ENCODE measurements at places on chromosomes 1 and 21. TPM values are rescaled to one million over a fixed set of nuclear protein-coding genes. Genes with fewer than 3 reads are reported as not detected.

- H3K27ac ChIP-seq = no peak overlapping the region
- H3K36me3 ChIP-seq = no peaks in the 10 kb centered on the region
- H3K27me3 ChIP-seq = no peaks in the 10 kb centered on the region
- H3K4me3 ChIP-seq = no peak overlapping the region
- H3K4me1 ChIP-seq = no peaks in the 10 kb centered on the region
- DNase-seq = no peak
These were observed 23.7 kb upstream of the GNG12 start for GRCh38 chr1:67856921-67857320.

C1orf53 gene
- total RNA-seq = not detected

- no peaks in the 10 kb centered on the region for H3K36me3 ChIP-seq
- H3K27me3 ChIP-seq = no peaks in the 10 kb centered on the region
- DNase-seq = no peak
- no peaks in the 10 kb centered on the region for H3K4me1 ChIP-seq
- no peak overlapping the region for H3K4me3 ChIP-seq
These were observed 95.2 kb upstream of the SSX2IP start for GRCh38 chr1:84785271-84786036.

DNA sequence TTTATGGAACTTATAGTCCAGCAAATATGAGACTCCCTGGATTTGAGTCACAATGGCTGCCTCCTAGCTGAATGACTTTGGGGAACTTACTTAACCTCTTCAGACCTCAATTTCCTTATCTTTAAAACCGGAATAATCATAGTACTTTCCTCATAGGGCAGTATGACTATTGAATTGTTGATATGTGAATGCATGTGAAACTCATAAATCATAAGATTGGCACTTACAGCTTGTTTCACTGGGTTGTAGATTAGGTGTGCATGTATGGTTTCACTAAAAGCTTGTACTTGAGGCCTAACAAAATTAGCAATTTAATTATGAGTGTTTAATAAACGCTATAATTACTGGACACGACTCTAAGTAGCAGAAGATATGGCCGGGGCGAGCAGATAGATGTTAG, 72.5 kb downstream of the ST6GALNAC5 start:
- H3K27me3 ChIP-seq = no peaks in the 10 kb centered on the region
- H3K36me3 ChIP-seq = no peaks in the 10 kb centered on the region
- DNase-seq = no peak
- H3K4me1 ChIP-seq = no peaks in the 10 kb centered on the region
- H3K27ac ChIP-seq = no peak overlapping the region
- H3K4me3 ChIP-seq = no peak overlapping the region

DNA sequence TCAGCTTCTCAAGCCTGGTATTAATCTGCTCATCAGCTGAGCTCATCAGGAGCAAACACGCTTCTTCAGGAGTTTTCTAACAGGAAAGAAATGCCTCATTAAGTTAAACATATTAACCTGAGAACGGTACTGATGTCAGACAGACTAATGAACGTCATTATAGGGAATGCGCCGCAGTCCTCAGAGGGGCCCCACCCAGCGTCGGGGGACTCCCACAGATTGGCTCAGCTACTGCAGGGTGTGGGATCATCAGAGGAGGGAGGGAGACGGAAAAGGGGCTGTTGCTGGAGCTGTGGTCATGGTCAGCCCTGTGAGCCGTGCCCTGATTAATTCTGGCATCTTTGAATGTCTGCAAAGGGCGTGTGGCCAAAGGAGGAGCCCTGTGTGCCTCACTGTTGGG, 348.5 kb downstream of the PTPRU start:
- no peak overlapping the region for H3K4me3 ChIP-seq
- no peaks in the 10 kb centered on the region for H3K36me3 ChIP-seq
- no peak overlapping the region for H3K27ac ChIP-seq
- DNase-seq = no peak
- no peaks in the 10 kb centered on the region for H3K4me1 ChIP-seq

PRELP gene
- 244 TPM for total RNA-seq

DNA sequence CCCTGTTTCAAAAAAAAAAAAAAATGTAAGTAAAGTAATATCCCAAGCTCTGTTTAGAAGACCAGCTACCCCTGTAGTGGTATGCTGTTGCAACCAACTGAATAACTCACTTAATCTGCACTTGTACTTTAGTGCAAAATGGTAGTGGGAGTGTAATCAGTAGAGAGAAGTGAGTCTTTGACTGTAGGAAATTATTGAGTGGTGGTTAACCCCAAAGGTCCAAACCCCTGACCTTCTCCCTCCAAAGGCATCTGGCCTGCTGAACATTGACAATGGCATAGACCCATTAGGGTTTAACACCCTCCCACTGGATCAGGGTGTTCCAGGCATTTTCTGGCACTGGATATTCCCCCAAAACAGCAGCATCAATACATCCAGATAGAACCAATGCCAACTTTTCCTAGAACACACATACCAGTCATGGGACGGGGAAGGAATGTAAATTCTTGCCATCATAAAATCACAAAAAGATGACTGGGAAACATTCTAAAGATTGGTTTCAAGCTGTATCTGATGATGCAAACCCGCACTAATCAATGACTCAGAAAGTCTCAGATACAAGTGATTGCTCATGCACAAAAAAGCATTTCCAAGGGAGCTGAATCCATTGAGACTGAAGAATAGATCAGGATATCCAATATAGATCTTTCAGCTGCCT, 110.3 kb downstream of the MRPL39 start:
- no peaks in the 10 kb centered on the region for H3K4me1 ChIP-seq
- H3K4me3 ChIP-seq = no peak overlapping the region
- DNase-seq = no peak
- no peak overlapping the region for H3K27ac ChIP-seq
- H3K36me3 ChIP-seq = no peaks in the 10 kb centered on the region

DNA sequence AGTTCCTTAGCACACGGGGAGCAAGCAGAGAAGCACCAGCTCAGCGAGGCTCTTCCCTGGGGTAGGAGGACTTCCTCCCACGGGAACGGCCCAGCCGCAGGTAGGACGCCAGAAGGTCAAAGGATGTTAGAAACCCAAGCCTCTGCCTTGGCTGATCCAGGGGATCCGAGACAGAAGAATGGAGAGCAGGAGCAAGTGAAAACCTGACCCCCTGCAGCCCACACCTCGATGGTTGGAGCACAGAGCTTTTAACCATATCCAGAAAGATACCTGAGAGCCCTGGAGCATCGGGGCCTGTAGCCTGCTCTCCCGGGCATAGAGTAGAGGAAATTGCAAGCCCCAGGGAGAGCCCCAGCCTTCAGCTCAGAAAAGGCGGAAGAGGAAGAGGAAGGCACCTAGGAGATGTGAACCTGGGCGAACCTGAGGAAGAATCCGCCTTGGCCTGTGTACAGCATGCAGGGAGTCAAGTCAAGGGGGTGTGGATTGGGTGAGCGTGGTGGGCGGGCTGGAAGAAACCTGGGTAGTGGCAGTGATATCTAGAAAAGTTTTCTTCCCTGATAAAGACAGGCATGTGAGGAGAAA, 76.3 kb downstream of the PSMG1 start:
- H3K27me3 ChIP-seq = no peaks in the 10 kb centered on the region
- no peak overlapping the region for H3K4me3 ChIP-seq
- no peak overlapping the region for H3K27ac ChIP-seq
- H3K4me1 ChIP-seq = peaks cover 24% of the 10 kb centered on the region
- H3K36me3 ChIP-seq = no peaks in the 10 kb centered on the region

GRCh38 chr1:214902636-214903320, 179.8 kb upstream of the KCNK2 start:
- no peak for DNase-seq
- H3K4me3 ChIP-seq = no peak overlapping the region
- H3K27me3 ChIP-seq = no peaks in the 10 kb centered on the region
- H3K27ac ChIP-seq = no peak overlapping the region

DNA sequence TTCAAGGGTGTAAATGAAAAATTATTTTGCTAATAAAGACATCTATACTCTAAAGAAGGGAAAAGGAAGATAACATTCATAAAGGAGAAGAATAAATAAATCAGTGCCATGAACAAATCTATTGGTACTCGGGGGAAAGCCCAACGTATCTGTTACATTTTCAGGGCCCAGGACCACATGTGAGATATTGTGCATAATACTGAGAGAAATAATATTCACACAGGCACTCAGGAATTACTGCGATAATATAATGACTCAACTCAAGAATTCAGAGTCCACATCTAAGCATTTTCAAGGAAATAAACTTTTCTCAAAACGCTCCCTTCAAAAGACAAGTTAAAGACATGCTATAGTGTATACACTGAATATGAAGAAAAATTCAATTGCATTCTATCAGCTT, 108.8 kb downstream of the SMYD2 start:
- peaks cover 6% of the 10 kb centered on the region for H3K36me3 ChIP-seq
- H3K27me3 ChIP-seq = no peaks in the 10 kb centered on the region
- no peak overlapping the region for H3K4me3 ChIP-seq
- no peaks in the 10 kb centered on the region for H3K4me1 ChIP-seq
- H3K27ac ChIP-seq = no peak overlapping the region
- no peak for DNase-seq

GRCh38 chr1:54380290-54380882, 25.8 kb downstream of the SSBP3 start:
- H3K36me3 ChIP-seq = peaks cover 6% of the 10 kb centered on the region

- H3K27me3 ChIP-seq = no peaks in the 10 kb centered on the region
- H3K4me1 ChIP-seq = no peaks in the 10 kb centered on the region
- H3K27ac ChIP-seq = no peak overlapping the region
- H3K36me3 ChIP-seq = no peaks in the 10 kb centered on the region
- no peak overlapping the region for H3K4me3 ChIP-seq
- no peak for DNase-seq
These were observed 38.5 kb downstream of the EPHA2 start for GRCh38 chr1:16117369-16117768.

- no peak for DNase-seq
- H3K4me3 ChIP-seq = no peak overlapping the region
- H3K36me3 ChIP-seq = no peaks in the 10 kb centered on the region
- no peaks in the 10 kb centered on the region for H3K4me1 ChIP-seq
- no peaks in the 10 kb centered on the region for H3K27me3 ChIP-seq
- no peak overlapping the region for H3K27ac ChIP-seq
These were observed 53.4 kb downstream of the ATP1A1 start for GRCh38 chr1:116426401-116426800.

GRCh38 chr21:45011911-45012661, 62.3 kb upstream of the ADARB1 start:
- no peaks in the 10 kb centered on the region for H3K27me3 ChIP-seq
- no peaks in the 10 kb centered on the region for H3K36me3 ChIP-seq
- no peak overlapping the region for H3K4me3 ChIP-seq
- no peak for DNase-seq
- peak overlapping the region; percentile 68 for H3K27ac ChIP-seq

GRCh38 chr1:53401813-53402745, 57.1 kb upstream of the DMRTB1 start:
- H3K27ac ChIP-seq = no peak overlapping the region
- no peaks in the 10 kb centered on the region for H3K36me3 ChIP-seq
- no peaks in the 10 kb centered on the region for H3K27me3 ChIP-seq
- H3K4me1 ChIP-seq = no peaks in the 10 kb centered on the region
- DNase-seq = no peak

SGIP1 gene
- total RNA-seq = 47.4 TPM

GRCh38 chr1:69244211-69244610, 323.5 kb upstream of the LRRC7 start:
- no peak overlapping the region for H3K4me3 ChIP-seq
- H3K36me3 ChIP-seq = no peaks in the 10 kb centered on the region
- no peak for DNase-seq
- H3K27ac ChIP-seq = no peak overlapping the region
- H3K4me1 ChIP-seq = no peaks in the 10 kb centered on the region
- H3K27me3 ChIP-seq = no peaks in the 10 kb centered on the region

- no peak for DNase-seq
- H3K4me3 ChIP-seq = no peak overlapping the region
- no peak overlapping the region for H3K27ac ChIP-seq
- peaks cover 14% of the 10 kb centered on the region for H3K4me1 ChIP-seq
These were observed 23.8 kb upstream of the CENPF start for GRCh38 chr1:214579183-214579582.

- no peak for DNase-seq
- H3K4me1 ChIP-seq = peaks cover 33% of the 10 kb centered on the region
- no peaks in the 10 kb centered on the region for H3K36me3 ChIP-seq
- H3K27me3 ChIP-seq = no peaks in the 10 kb centered on the region
These were observed 61.6 kb downstream of the DHRS3 start for GRCh38 chr1:12556368-12556930.

HSD3B1 gene
- total RNA-seq = not detected

GRCh38 chr1:180002437-180002836, 47.8 kb downstream of the CEP350 start:
- H3K27ac ChIP-seq = no peak overlapping the region
- no peak for DNase-seq
- no peak overlapping the region for H3K4me3 ChIP-seq
- no peaks in the 10 kb centered on the region for H3K27me3 ChIP-seq
- H3K4me1 ChIP-seq = peaks cover 21% of the 10 kb centered on the region
- peaks cover 9% of the 10 kb centered on the region for H3K36me3 ChIP-seq

PDC gene
- not detected for total RNA-seq

- peak overlapping the region; percentile 32 for H3K4me3 ChIP-seq
- H3K36me3 ChIP-seq = no peaks in the 10 kb centered on the region
- no peak for DNase-seq
- no peaks in the 10 kb centered on the region for H3K27me3 ChIP-seq
- peaks cover 12% of the 10 kb centered on the region for H3K4me1 ChIP-seq
- H3K27ac ChIP-seq = peak overlapping the region; percentile 51
These were observed 174.8 kb downstream of the PLPP3 start for GRCh38 chr1:56404561-56405030.

TCHHL1 gene
- not detected for total RNA-seq

TMEM269 gene
- total RNA-seq = 0.27 TPM

GRCh38 chr1:100122177-100122576, 10.6 kb downstream of the SASS6 start:
- H3K4me3 ChIP-seq = no peak overlapping the region
- no peak for DNase-seq
- peaks cover 9% of the 10 kb centered on the region for H3K36me3 ChIP-seq
- H3K27me3 ChIP-seq = no peaks in the 10 kb centered on the region
- no peak overlapping the region for H3K27ac ChIP-seq

DNA sequence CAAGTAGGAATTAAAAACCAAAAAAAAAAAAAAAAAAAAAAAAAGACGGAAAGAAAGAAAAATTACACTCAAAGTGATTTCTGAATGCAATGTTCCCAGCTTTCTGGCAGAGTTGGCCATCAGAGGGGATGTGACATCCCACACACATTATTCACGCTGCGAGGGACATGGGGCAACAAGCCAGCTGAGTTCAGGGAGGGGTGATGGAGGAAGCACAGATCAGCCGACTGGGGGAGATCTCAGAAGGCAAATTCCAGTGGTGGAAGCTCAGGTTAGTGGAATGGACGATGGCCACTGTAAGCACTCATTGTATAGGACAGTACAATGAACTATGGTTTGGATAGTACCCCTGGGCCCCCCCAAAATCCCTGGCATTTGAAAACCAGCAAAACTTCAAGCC, 311.9 kb downstream of the PCP4 start:
- H3K27me3 ChIP-seq = no peaks in the 10 kb centered on the region
- H3K4me3 ChIP-seq = no peak overlapping the region
- H3K27ac ChIP-seq = no peak overlapping the region

DNA sequence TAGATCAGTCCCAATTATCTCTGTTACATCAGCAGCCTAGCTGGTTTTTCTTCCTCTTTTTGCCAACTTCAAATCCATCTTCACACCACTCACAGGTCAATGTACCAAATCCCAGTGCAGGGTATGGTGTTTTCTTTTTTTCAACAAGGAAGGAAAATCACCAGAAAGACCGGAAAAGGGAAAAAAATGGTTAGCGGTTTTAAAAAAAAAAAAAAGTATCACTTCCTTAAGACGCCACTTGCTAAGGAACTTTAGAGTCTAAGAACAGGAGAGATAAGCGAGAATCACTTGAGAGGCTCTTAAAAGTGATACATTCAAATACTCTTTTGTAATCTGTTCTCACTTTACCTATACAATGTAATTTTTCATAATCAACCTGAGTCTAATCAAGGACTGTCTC, 3.1 kb upstream of the OR10J1 start:
- DNase-seq = no peak
- H3K4me1 ChIP-seq = no peaks in the 10 kb centered on the region
- H3K27me3 ChIP-seq = no peaks in the 10 kb centered on the region
- H3K36me3 ChIP-seq = no peaks in the 10 kb centered on the region
- H3K27ac ChIP-seq = no peak overlapping the region

CSF3R gene
- total RNA-seq = 43.7 TPM
